ENCODE measurements at places on chromosomes 3 and 15.
A peak's percentile ranks its signal among the peaks of the same experiment; 100 is the strongest.

GRCh38 chr3:78858174-78858573, 909.6 kb downstream of the ROBO1 start:
- no peak for DNase-seq

DNA sequence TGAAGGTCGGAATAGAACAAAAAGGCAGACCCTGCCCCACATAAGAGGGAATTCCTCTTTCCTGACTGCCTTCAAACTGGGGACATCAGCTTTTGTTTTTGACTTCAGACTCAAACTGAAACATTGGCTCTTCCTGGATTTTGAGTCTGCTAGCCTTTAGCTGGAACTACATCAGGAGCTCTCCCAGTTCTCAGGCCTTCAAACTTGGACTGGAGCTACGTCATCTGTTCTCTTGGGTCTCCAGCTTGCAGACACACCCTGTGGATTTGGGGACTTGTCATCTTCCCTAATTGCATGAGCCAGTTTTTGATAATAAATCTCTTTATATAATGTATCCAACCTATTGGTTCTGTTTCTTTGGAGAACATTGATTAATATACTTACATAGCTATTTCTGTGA, 798.1 kb downstream of the TBL1XR1 start:
- DNase-seq: no peak

- no peak for DNase-seq
Observed at GRCh38 chr3:127406309-127407025, 118.6 kb upstream of the PRR20G start.

GRCh38 chr3:190094160-190094718, 26.5 kb downstream of the P3H2 start:
- no peak for DNase-seq

- DNase-seq: no peak
Observed at GRCh38 chr15:57994221-57995049, 71.1 kb downstream of the ALDH1A2 start.

- no peak for DNase-seq
Observed at GRCh38 chr15:100694381-100695021, 92.1 kb downstream of the ASB7 start.

- no peak for DNase-seq
Observed at GRCh38 chr3:155001289-155002010, 78.7 kb upstream of the MME start.

GRCh38 chr15:74906067-74906449, 593 bp downstream of the FAM219B start:
- no peak for DNase-seq

DNA sequence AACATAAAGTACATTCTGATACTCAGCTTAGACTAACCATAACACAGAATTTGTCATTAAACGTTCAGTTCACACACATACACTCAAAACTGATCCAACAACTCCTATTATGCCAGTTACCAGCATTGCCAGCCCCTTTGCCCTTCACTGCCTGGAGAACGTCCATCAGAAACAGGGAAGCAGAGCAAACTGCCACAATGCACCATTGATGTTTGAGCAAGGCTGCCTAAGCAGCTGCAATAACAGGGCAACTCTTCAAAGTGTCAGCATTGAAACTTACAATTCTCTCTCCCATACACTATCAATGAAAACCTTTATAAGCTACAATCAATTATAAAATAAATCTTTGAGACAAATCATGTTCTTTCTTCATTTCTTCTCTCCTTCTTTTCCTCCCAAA, 85.1 kb downstream of the ZBTB20 start:
- no peak for DNase-seq

DNA sequence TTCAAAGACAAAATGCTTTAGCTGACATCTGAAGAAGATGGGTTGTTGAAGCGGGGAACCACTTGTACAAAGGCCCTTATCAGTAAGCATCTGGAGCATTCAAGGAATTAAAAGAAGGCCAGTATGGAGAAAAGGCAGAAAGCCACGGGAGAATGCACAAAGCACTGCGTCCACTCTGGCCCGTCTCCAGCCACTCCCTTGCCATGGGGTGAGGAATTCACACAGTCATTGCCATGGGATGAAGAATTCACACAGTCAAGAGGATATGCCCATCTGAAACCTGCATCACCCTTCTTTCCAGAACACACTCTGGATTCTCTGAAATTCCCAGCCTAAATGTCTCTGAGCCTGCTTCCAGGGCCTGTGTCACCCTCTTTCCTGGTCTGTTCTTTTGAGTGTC, 26.7 kb upstream of the STAG1 start:
- DNase-seq: no peak

DNA sequence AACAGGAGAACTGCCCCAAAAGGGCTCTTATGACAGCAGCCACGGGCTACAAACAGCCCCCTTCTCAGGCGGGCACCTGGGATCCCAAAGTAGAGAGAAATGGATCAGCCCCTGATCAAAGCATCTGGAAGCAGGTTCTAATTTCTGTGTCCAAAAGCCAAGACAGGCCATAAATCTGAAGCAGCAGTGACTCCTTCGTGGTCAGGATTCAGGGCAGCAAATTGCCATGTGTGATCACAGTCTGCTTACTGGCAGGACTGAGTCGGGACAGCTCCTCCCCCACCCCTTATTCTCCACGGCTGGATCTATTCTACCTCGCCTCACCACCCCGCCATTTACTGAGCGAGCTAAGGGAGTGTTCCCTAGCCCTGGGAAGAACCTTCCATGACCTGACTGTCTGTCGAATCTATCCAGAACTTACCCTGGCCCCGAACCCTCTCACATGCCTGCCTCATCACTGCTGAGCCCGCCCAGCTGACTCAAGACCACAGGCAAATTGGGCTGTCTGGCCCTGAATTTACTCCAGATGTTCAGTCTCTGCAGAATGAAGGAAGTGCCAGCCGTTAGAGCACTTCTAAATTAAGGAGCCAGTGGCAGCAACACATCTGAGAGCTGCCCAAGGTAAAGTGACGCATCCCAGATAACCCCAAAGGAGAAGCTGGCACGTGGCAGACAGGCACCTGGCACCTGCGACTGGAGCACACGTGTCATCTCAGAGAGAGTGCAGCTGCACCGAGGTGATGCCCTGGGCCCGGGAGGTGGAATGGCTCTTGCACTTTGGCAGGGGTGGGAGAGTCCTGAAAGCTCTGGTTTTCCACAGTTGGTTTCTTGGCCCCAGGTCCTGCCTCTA, 1.3 kb downstream of the LRRC15 start:
- no peak for DNase-seq

DNA sequence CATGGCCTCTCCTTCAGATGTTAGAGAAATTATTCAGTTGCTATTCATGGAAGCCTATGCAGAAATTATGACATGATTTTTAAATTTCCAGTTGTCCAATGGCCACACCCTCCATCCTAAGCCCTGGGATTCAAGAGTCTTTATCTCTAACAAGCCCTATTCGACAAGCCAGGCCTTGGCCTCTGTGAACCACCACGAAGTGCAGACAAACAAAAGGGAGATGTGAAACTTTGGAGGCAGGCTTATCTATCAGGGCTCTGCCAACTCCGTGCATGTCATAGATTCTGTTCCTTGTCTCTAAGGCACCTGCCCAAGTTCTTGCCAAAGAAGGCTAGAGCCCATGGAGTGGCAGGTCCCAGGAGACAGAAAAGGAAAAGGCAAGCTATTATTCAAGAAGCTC, 212.4 kb upstream of the ADAMTS9 start:
- DNase-seq: no peak

GRCh38 chr3:156816091-156816793, 9.9 kb upstream of the LEKR1 start:
- DNase-seq: peak; percentile 31

DNA sequence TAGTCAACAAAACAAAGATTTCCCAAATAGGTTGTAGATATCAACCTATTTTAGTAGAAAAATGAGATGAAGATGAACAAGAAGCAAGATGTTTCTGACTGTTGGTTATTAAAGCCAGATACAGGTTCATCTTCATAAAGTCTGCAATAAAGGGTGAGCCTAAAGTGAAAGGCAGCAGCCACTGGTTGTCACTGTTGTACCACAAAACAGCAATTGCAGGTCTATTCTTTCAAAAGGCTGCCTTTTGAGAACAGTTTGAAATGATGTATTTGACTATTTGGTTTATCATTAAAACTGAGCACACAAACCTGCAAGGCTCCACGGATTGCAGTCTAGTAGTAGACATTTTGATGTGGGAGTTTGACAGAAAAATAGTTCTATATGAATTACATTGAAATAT, 543.4 kb downstream of the GBE1 start:
- DNase-seq: no peak

- DNase-seq: no peak
Observed at GRCh38 chr3:155502630-155503029, 209.1 kb upstream of the STRIT1 start.

GRCh38 chr3:77392181-77392580, 352.3 kb downstream of the ROBO2 start:
- DNase-seq: no peak

GRCh38 chr15:57525581-57525980, 66.1 kb upstream of the MYZAP start:
- DNase-seq: no peak

DNA sequence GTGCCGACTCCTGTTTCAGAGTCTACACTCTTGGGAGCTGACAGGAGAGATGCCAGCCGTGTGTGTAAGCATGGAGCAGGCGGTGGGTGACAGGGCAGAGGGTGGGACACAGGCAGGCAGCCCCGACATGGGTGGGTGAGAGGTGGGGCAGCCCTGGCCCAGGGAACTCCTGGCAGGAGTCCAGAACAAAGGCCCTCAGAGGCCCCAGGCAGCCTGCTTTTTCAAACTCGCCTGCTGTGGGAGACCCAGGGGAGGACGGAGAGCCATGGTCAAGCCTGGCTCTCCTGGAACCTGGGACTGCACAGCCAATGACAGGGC, 29.3 kb upstream of the SLC41A3 start:
- DNase-seq: no peak

DNA sequence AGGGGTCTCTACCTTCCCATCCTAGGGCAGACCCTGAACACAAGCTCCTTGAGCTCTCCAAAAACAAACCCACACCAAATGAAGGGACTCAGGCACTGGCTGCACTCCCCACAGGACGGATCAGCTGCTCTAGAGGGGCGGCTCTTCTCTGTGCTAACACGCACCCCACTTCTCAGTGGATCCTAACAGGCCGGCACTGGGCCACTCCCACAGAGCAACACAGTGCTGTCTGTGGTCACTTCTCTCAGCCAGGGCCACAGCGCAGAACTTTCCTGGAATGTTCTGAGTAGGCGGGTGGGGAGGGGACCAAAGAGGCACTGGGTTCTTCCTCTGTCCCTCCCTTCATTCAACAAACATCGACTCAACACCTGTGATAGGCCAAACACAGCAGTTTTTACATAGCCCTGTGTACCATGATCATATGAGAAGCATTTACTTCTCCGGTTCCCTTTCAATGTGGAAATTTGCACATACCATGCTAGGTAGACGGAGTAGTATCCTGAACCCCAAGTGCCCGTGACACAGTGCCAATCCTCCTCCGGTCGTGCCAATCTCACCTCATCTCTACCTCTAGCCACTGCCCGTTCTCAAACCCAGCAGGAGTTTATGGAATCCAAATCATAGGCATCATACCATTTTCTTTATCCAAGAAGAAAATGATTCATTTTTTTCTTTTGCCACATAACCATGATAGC, 98.1 kb downstream of the LRIG1 start:
- DNase-seq: no peak

DNA sequence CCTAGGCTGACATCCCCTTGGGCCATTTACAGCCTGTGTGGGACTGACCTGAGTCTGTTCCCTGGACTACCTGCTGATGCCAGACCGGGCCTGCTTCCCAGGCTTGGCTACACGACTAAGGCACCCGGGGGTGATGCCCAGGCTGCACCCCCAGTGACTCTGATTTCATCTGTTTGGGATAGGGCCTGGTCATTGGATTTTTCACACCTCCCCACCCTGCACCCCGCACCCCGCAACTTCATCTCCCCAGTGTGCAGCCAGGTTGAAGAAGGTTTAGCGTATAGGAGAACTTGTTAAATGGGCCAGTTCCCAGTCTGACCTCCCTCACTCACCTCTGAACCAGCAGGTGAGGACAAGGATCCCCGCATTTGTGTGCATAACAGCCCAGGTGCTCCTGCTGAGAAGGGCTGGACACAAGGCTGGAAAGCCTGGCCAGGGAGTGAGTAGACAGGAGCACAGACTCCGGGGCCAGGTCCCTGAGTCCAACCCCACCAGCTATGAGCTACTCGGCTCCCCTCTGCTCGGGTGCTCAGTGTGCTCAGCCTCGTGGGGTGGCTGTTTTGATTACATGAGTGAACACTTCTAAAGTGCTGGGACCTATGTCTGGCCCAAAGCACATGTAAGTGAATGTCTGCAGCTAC, 18.5 kb downstream of the SLC6A20 start:
- DNase-seq: no peak

GRCh38 chr3:50609763-50610085, 1.9 kb downstream of the CISH start:
- DNase-seq: no peak

DNA sequence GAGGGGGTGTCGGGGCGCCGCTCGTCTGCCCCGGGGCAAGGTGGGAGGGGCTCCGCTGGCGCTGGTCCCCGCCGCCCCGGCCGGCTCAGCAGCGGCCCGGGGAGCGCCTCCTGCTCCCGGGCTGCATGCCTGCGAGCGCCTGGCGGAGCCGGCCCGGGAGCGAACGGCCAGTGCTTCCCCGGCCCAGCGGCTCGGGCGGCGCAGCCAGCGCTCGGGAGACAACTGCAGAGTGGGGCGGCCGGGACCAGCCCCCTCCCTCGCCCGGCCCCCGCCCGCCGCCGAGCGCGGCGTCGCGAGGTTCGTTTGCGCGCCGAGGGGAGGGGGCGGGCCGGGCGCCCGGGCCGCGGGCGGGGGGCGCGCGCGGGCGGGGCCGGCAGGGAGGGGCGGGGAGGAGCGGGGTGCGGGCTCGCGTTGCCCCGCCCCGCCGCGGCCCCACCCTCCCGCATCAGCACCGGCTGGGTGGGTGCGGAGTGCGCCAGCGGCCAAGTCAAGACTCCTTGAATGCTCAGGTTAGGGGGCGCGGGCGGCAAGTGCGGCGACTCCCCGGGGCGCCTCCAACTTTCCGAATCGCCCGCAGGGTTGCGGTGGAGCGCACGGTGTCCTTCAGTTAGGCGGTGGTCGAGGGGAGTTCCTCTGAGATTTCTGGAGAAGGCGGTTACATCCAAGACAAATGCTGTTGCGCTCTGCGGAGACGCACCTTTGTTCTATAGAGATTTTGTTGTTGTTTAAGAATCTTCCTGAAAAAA, at the start of gene RGMA:
Gene RGMA, minus strand, starts transcription at position 231 of the 746 bp plus-strand sequence. CDS start 279 bp downstream, outside the sequence.
- no peak for DNase-seq

DNA sequence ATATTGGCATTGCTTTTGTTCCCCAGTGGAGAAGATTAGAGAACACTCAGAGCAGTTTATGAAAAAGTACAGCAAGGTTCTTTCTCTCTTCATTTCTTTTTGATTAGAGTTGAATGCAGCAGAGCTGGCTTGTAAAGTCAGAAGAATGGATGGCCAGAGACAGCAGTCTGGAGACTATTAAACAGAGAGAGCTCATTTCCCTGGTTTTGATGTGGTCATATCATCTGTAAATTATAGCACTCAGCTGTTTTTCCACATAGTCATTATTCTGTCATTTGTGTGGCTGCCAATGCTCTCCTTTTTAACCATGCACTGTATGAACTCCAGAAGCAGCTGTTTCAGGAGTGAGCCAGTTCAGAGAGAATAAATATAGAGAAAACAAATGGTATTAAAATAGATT, 177.4 kb upstream of the CRBN start:
- no peak for DNase-seq

GRCh38 chr3:100213891-100214573, 46.8 kb upstream of the TBC1D23 start:
- no peak for DNase-seq

GRCh38 chr3:71028802-71029201, 554.7 kb downstream of the FOXP1 start:
- no peak for DNase-seq
